ENCODE measurements at places on chromosomes 2 and 18.

DNA sequence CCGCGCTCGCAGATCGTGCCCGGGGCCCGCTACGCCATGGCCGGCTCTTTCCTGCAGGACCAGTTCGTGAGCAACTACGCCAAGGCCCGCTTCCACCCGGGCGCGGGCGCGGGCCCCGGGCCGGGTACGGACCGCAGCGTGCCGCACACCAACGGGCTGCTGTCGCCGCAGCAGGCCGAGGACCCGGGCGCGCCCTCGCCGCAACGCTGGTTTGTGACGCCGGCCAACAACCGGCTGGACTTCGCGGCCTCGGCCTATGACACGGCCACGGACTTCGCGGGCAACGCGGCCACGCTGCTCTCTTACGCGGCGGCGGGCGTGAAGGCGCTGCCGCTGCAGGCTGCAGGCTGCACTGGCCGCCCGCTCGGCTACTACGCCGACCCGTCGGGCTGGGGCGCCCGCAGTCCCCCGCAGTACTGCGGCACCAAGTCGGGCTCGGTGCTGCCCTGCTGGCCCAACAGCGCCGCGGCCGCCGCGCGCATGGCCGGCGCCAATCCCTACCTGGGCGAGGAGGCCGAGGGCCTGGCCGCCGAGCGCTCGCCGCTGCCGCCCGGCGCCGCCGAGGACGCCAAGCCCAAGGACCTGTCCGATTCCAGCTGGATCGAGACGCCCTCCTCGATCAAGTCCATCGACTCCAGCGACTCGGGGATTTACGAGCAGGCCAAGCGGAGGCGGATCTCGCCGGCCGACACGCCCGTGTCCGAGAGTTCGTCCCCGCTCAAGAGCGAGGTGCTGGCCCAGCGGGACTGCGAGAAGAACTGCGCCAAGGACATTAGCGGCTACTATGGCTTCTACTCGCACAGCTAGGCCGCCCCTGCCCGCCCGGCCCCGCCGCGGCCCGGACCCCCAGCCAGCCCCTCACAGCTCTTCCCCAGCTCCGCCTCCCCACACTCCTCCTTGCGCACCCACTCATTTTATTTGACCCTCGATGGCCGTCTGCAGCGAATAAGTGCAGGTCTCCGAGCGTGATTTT lies 7.6 kb downstream of the TBR1 start:
- DNase-seq: no peak

GRCh38 chr2:191128172-191128910 lies 22.5 kb downstream of the STAT4 start:
- DNase-seq: no peak

GRCh38 chr2:239715202-239715601 lies 309.9 kb downstream of the NDUFA10 start:
- no peak for DNase-seq

- no peak for DNase-seq
Measured at GRCh38 chr2:180882959-180883358, 97.4 kb upstream of the UBE2E3 start.

DNA sequence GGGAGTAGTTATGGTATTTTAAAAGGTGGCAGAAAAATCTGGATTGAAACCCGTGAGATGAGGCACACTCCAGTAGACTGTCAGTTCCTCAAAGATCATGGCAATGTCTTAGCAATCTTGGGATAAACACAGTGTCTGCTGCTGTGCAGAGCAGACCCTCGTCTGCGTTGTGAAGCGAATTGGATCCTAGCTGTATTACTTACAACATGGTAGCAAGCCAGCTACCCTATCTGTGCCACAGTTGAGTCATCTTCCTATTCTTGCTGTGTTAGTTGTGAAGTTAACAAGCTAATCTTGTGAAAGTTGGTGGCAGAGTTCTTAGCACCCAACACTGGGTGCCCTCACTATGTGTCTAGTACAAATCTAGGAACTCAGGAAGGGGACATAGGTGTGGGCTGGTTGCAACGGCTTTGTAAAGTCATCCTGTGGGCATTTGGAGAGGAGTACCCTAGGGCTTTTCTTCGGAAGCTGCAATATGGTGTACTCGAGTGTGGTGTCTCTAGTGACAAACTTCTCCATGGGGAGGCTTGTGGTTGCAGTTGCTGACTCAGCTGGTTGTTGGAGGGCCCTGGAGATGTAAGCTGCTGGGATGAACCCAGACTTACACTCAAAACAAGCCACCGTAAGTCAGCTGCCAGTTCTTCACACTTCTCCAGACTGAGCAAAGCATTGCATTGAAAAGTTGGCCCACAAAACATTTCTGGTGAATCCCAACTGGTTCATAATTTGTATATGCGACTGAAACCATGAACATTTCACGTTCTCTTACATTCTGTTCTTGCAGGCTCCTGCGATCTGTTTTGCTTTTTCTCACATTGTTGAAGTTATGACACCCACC lies 61.5 kb downstream of the ADCYAP1 start:
- DNase-seq: no peak

DNA sequence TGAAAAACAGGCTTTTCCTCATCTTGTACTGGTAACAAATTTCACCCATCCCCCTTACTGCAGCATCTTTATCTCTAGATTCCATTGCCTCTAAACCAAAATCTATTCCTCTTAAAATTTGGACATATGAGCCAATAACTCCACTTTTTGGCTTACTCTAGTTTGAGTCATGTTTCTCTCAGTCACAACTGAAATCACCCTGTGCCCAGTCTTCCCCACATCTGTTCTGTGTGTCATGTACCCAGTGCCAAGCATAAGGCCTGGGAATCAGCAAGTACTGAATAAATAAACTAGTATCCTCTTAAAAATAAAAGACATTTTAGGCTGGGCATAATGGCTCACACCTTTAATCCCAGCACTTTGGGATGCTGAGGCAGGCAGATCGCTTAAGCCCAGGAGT lies 20.8 kb upstream of the CHN1 start:
- DNase-seq: no peak

DNA sequence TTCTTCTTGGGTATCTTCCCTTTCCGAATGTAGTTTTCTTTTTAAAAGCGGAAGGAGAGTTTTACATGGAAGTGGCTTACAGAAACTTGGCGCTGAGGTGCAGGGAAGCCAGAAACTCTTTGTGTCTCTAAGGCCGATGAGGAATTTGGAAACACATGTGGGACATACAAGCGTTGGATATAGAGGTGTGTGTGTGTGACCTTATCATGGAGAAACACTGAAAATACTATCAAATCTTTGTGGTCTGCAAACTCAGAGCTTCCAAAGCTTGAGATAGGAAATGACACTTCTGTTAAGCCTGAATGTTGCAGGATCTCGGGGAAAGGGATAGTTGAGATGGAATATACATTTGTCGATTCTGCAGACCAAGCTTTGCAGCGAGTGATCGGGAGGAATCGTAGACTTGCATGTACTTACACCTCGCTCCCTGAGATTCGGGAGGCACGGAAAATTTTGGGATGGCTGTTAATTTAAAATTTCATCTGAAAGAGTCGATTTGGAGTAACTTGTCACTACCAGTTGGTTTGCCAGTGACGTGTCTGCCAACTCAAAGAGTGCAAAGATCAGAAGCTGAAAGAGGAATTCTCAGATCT lies 1.0 kb downstream of the NAB1 start:
- no peak for DNase-seq

DNA sequence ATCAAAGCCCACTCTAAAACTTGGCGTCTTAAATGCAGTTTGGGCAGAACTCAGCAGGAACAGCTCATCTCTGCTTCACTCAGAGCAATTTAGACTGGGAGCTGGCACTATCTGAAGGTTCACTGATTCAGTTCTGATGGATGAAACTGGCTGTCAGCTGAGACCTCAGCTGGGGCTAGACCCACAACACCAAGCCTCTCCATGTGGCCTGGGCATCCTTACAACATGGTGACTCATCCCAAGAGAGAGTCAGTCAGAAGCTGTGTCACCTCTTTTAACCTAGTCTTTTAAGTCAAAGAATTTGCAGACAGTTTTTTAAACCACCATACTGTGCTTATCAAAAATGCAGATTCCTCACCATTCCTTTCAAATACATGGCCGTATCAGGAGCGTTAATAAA lies 62.6 kb upstream of the ZNF397 start:
- DNase-seq: no peak

GRCh38 chr2:15112216-15112615 lies 448.9 kb downstream of the NBAS start:
- DNase-seq: no peak

- DNase-seq: no peak
Measured at GRCh38 chr18:29271501-29271900, 1094.6 kb upstream of the CDH2 start.

DNA sequence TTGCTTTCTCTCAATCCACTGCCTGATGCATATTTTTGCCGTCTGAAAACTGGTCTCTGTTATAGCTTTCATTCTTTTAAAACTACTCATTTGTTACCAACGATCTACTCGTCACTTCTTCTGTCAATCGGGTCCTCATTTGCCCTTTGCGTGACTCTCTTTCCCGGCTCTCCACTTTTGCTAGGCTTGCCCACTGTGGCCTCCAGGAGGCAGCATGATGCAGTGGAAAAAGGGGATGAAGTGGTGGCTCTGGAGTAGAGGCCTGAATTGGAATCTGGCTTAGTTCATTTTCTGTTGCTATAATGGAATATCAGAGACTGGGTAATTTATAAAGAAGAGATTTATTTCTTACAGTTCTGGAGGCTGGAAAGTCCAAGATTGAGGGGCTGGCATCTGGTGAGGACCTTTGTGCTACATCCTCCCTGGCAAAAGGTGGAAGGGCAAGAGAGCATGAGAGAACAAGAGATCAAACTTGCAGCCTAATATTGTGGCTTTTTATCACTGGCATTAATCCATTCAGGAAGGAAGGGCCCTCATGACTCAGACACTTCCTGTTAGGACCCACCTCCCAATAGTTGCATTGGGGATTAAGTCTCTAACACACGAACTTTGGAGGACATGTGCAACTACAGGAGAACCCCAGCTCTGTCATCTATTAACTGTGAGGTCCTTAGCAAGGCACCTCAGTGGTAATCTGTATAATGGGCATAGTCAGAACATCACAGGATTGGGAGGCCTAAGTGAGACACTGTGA lies 15.4 kb downstream of the GDF7 start:
- DNase-seq: no peak

- no peak for DNase-seq
Measured at GRCh38 chr2:7835693-7836680, 845.9 kb upstream of the ID2 start.

GRCh38 chr18:41992066-41992465 lies 37.0 kb downstream of the PIK3C3 start:
- DNase-seq: no peak

DNA sequence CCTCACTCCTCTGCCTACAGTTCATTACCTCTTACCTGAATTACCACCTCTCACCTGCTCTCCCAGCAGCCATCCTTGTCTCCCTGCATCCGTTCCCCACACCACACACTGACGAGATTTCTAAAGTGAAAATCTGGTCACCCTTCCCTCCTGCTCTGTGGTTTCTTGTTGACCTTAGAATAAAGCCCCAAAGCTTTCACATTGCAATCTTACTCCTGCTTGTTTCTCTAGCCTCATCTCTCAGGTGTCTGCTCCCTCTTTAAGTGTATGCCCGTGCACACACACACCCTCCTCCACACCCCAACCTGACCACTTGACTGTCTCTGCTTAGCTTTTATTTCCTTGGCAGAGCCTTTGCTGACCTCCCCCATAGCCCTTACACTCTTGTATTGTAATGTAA lies 122.0 kb upstream of the SKOR2 start:
- DNase-seq: no peak

- no peak for DNase-seq
Measured at GRCh38 chr2:18467749-18468360, 92.6 kb downstream of the RDH14 start.
